ENCODE measurements at places on chromosomes 2 and 18.

GRCh38 chr2:8679827-8680731 lies 1.8 kb upstream of the ID2 start:
- peak; percentile 90 for DNase-seq

GRCh38 chr2:181675254-181675653 lies 5.1 kb downstream of the NEUROD1 start:
- DNase-seq: no peak

DNA sequence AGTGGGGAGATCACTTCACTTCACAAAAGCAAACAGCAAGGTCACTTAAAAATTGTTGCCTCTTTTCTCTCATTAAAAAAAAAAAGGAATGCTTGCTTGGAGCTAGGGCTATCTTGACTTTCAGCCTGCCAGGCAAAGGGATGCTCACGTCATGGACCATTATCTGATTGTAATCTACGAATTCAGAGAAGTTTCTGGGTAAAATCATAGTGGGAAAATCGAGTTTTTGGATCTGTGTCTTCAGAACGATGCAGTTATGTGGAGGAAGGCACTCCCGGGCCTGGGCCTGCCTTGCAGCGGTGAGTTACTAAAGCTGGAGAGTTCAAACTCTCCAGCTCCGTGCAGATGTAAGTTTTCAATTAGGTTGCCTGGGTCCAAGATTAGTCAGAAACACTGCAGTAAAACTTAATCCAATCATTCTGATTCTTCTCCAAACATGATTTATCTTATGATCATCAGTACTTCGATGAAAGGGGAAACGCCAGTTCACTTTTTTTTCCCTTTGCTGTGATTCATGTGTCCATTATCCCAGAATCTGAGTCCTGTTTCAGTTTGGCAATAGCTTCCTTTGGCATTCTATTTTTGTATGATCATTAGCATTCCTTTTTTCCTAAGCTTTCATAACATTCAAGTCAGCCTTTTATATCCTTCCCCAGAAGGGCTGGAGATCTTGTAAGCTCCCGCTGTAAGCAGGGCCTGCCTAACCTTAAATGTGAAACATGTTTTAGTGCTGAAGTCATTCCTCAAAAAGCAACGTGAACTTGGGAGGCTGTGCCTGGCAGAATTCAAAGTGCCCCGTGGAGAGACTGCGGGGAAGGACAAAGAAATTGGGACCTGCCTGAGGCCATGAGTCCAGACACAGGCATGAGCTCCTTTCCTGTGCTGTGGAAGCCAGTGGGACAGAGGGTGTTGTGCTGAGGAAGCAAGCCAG lies 119.3 kb upstream of the TWIST2 start:
- DNase-seq: no peak

GRCh38 chr2:118121101-118121500 lies 32.8 kb downstream of the INSIG2 start:
- no peak for DNase-seq

- DNase-seq: no peak
Measured at GRCh38 chr18:56168049-56168781, 470.2 kb downstream of the TXNL1 start.

GRCh38 chr2:190344276-190344827 lies 963 bp downstream of the INPP1 start:
- DNase-seq: peak; percentile 54

GRCh38 chr18:44758861-44759631 lies 78.4 kb downstream of the SETBP1 start:
- no peak for DNase-seq

DNA sequence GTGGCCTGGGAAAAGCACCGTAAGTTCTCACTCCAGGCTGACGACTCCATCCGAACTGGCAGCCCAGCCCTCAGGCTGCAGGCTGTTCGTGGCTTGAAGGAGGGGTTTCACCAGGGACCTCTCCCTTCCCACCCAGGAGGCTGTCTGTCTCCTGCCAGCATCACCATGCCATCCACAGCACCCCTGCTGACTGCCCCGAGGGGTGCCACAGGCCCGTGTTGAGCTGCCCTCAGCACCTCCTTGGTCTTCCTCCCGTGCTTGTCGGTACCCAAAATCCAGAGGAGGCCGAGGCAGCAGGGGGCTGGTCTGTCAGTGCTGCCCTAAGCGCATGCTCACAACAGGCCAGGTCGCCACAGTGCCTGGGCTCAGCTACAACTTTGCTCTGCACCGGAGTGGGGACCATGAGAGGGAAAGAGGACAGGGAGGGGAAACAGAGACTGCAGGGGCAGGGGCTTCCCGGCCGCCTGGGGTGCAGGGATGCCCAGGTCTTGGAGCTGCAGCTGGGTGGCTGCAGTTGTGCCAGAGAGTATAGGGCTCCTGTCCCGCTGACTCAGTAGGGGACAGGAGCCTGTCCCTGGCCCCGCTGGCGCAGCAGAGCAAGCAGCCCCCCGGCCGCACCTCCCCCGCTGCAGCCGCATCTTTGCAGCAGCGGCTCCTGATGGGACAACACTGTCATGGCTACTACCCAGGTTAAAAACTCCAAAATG lies 963.7 kb upstream of the CRIM1 start:
- no peak for DNase-seq

GRCh38 chr2:108412995-108413710 lies 35.4 kb downstream of the SULT1C4 start:
- DNase-seq: peak; percentile 21

DNA sequence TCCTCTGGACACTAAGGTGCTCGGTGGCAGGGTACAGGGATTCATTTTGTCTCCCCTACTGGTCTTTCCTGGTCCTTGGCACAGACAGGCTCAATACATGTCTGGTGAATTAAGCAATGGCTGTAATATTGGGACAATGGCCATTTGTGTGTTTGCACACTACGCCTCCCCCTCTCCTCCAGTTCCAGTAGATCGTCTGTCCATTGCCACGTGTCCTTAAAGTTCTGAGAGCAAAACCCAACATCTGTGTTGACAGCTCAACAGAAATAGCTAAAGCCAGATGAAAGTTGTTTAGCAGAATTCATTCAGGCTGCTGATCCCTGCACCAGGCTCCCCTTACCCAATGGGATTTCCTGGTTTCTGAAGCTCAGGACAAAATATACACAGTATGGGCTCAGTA lies 9.0 kb upstream of the FABP1 start:
- no peak for DNase-seq

DNA sequence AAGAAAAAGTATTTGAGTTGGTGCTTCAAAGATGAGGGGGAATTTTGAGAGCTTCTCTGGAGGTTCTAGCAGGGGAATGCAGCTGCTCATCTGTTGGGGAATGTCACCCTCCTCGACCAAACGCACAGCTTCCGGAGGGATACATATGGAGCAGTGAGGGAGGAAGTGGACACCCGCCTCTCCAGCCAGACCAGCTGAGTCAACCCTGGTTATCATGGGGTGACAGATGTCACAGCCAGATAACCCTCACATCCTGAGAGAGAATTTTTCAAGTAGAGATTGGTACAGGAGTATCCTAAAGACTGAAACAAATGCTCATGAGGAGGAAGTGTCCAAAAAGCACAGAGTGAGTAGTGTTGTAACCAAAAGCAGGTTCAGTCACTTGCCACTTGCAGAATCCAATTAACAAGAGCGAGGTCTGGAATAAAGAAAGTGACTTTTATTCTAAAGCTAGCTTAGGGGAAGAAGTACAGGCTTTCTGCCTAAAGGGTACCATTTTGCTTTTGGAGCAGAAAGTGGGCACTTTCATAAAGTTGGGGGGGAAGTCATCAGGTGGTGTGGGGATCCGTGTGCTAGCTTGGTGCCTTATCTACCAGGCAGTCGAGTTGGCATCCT lies 395.2 kb downstream of the RAD51AP2 start:
- DNase-seq: no peak

Measured in Calu3 (cell line).